HCEC 1CT (cell line): ENCODE measurements at places on chromosomes 16 and 17.
A peak's percentile ranks its signal among the peaks of the same experiment; 100 is the strongest.

GRCh38 chr16:1942047-1942809, 771 bp downstream of the MSRB1 start:
- no peak for DNase-seq

- peak; percentile 6 for DNase-seq
Measured at GRCh38 chr16:77816293-77816692, 27.9 kb downstream of the VAT1L start.

- DNase-seq = peak; percentile 23
Measured at GRCh38 chr17:28612936-28613872, 781 bp downstream of the RSKR start.

GRCh38 chr17:29571883-29572681, 3.6 kb downstream of the TP53I13 start:
- DNase-seq = no peak

DNA sequence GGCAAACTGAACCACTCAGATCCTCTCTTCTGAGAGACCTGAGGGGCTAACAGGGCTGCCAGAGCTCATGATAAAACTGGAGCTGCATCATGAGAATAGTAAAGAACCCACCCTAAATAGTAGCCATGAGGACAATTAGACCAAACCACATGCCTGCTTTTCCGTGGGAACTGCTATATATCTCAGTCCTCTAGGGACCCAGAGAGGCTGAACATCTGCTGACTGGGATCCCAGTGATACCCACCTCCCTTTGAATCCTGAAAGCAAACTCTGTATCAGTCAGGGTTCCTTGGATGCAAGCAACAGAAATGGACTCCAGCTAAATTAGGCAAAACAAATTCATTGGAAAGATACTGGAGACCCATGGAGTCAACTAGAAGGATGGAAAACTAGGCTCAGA, 6.5 kb downstream of the MT1X start:
- no peak for DNase-seq

GRCh38 chr17:65365169-65365568, 196.3 kb downstream of the AXIN2 start:
- DNase-seq = no peak

GRCh38 chr16:12120217-12120981, 143.9 kb downstream of the SNX29 start:
- peak; percentile 12 for DNase-seq

DNA sequence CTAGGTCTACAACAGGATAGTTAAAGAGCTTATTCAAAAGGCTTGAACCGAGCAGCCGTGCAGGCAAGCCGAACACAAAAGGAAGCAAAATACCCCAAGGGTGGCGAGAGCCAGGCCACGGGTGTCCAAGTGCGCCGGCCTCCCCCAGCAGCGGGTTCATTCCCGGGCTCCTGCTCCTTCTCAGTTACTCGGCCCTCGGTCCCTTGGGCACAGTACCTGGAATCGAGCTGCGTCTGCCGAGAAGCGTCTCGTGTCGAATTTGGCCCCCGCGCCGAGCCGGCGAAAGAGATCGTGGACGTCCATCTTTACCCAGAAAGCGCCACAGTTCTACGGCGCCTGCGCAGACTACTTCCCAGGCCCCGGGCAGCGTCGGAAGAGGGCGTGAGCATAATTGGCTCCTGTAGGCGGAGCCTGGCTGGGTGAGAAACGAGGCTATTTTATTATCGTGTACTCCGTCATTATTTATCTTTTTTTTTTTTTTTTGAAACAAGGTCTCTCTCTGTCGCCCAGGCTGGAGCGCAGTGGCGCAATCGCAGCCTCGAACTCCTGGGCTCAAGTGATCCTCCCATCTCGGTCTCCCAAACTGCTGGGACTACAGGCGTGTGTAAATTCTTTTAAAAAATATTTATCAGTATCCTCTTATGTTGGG, at the start of gene DDX52:
Gene DDX52, minus strand, starts transcription at position 329 of the 649 bp plus-strand sequence. Its CDS starts 26 bp downstream, at position 303.
- DNase-seq = peak; percentile 92

GRCh38 chr16:58459344-58460218, 40.4 kb upstream of the NDRG4 start:
- DNase-seq = peak; percentile 76

DNA sequence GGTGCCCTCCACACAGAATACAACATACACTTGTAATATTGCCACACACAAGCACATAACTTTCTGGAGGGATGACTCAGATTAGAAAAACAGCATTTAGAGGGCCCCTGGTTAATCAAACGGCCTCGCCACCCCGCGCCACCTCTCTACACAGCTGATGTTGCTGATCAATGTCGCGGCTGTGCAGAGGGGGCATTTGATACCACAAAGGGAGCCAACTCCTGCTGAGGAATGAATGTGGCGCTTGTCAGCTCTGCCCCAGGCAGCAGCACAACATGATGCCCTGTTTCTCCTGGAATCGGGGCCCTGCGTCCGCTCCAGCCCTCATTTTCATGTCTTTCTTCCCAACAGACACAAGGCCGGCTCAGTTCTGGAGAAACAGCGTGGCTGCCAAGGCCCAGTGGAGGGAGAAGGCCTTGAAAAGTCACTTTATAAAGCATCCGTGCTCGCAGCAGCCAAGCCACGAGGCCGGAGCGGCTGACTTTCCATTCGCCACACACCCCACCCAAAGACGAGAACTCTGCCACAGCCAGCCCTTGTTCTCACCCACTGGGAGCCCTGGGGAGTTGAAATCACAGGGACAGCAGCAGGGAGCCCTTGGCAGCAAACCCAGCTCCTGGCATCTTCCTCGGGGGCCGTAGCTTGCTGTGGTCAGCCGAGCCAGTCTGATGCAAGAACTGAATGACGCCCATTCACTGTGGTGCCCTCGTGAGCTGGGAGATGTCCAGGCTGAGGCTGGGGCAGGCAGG, 65.6 kb downstream of the XYLT1 start:
- DNase-seq = peak; percentile 17

- no peak for DNase-seq
Measured at GRCh38 chr17:80529904-80530292, 14.7 kb upstream of the RPTOR start.

DNA sequence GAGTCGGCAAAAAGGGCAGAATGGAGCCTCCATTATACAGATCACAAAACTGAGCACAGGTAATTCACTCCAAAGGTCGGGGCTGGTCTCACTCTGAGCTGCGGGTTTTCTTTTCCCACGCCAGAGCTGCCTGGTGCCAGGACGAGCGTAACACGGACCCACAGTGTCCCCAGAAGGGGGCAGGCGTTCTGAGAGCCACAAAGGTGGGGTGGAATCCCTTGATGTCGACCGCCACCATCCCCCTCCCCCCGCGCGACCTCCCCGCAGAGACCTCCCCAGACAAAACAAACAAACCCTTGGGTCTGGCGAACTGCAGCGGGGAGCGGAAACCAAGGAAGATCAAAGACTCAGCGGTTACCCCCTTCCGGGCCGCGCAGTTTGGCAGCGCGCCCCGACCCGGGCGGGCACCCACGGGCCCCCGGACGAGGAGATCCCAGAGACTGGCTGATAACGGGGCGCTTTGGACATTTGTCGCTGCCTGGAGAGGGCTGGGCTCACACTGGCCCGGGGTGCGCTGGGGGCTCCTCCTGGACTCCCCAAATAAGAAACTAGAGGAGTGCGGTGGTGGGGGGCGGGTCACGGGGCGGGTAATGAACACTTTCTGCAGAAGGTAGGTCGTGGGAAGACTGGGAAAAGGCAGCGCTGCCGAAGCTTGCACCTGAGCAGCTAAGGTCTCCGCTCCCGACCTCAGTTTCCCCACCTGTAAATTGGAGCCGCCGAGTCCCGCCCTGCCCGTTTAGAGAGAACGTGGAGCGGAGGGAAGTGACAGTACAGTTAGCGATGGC, 664 bp upstream of the NKD1 start:
- DNase-seq = no peak

DNA sequence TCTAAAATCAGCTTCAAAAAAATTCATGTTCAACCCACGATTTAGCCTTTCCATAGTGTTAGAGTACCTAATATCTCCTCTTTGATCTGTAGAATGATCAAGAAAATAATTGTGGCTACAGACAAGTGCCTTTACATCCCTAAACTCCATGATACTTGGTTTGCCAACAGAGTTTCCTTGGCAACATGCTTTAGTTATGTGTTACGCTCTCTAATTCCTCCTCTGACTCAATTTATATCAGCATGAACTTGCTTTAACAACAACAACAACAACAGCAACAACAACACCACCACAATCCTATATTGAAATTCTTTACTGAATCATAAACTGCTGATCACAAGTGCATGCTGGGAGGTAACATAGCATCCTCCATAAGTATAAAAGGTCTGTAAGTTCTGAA, 757.8 kb downstream of the CDH11 start:
- no peak for DNase-seq

DNA sequence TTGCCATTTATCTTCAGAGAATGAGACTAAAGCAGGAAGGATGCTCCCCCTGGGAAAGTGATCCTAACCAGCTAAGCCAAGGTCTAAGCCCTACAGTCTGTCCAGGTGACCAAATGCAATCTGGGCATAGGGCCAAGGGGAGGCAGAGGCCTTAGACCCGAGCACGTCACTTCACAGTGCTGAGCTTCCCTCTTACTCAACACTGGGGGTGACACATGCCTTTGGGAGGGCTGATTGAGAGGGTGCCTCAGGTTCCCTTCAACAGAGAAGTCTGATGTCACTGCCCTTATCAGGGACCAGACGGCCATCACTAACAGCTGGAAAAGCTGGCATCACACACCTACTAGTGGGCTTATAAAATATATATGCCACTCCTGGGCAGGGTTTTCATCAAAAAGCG, 4.0 kb downstream of the CIAO2B start:
- DNase-seq = peak; percentile 51

DNA sequence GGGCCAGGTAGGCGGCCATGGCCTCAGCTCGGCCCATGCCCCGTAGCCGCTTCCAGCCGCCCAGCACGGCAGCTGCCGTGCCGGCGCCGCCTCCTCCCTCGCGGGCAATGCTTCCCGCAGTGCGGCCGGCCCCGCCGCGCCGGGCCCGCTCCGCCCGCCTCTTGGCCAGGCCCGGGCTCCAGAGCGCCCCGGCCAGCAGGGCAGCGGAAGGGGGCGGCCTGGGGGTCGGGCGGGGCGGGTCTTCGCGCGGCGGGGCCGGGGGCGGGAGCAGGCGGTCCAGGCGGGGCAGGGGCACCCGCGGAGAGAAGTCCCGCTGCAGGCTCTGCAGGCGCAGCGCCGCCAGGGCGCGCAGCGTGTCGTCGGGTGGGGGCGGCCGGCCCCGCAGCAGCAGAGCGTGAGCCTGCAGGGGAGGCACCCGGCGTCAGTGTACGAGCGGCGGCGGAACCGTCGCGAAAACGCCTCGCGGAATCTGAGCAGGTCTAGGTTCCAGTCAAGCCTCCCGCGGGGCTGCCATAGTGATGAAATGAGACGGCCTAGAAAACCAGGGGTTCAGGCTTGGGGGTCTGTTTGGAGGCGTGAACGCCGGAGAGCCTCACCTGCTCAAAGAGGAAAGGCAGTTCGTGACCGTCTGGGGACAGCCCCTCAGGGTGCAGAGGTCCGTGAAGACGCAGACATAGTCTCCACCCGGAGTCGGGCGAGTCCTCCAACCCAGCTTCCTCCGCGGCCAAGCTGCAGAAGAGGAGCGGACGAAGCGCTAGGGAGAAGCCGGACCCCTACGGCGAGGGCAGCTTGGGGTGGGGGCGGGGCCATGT, 6.6 kb downstream of the PLEKHH3 start:
- no peak for DNase-seq

- no peak for DNase-seq
Measured at GRCh38 chr17:67180275-67180674, 64.7 kb downstream of the HELZ start.

GRCh38 chr16:23420011-23420410, 33.0 kb downstream of the COG7 start:
- peak; percentile 42 for DNase-seq

GRCh38 chr17:4004517-4005295, 40.5 kb upstream of the ATP2A3 start:
- DNase-seq = no peak

DNA sequence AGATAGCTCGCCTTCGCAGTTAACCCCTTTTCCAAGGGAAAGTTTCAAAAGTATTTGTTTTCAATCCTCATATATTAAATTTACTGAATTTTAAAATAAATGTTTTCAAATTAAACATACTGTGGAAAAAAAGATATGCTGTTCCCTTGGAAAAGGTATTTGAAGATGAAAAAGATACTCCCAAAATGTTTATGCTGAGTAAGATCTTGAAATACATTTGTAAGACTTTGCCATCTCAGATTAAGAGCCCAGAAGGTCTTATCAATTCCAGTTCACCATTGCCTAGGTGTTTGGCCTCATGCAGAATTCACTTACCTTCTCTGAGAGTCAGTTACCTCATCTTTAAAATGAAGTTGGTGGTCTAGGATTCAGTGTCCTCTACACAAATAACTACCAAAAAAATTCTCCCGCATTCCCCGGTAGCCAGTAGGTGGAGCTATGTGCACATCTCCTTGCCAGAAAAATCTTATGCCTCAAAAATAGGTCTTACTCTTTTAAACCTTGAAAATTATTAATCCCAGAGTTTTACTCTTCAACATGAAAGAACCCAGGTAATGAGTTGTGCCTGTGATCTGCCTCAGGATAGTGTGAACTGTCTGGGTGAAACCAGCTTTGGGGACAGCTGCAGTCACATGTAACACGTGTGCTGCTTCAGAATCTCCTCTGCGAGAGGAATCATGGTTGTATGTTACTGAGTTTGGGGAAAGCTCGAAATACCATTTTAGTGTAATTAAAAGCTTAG, 178.3 kb downstream of the MRTFB start:
- DNase-seq = peak; percentile 45

DNA sequence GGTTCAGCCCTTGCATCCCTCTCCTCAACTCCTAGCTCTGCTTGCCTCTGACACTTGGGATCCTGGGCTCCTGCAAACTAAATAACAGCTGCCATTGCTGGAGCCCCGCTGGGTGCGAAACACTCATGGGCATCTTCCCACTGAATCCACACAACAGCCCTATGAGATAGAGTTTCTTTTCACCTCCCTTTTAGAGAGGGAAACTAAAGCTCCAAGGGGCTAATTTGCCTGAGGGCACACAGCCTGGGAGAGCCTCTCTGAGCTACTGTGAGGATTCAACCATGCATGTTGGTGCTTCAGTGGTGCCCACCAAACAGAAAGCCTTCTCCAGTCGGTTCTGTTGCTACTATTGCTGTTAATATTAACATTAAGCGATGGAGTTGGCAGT, 4.0 kb downstream of the ACBD4 start:
- DNase-seq = no peak

DNA sequence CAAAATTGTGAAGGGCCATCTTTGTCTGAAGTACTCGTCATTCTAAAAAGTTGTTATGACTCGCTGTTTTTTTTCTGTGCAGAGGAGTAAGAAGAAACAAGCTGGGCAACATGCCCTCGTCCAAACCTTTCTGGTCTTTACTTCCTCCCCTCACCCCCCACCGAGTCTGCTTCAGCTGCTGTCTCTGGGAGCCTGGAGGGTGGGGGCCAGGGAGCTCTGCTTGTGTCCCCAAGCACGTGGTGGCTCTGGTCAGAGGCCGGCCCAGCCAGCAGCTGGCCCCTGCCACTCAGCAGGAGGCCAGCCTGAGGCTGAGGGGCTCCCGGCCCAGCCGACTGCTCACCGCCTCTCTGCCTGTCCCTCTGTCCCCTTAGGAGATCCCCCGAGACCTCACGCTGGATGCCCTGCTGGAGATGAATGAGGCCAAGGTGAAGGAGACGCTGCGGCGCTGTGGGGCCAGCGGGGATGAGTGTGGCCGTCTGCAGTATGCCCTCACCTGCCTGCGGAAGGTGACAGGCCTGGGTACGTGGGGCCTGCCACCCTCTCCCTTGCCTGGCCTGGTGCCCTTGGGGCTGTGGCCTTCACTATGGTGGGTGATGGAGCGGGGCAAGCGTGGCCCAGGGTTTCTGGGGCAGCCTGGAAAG, 53.7 kb upstream of the LGALS9 start:
- peak; percentile 62 for DNase-seq

- DNase-seq = no peak
Measured at GRCh38 chr17:79028496-79029326, 4.7 kb downstream of the C1QTNF1 start.

- no peak for DNase-seq
Measured at GRCh38 chr16:59289151-59289550, 555.0 kb upstream of the GOT2 start.
